ENCODE measurements at places on chromosomes 16 and 17.
A peak's percentile ranks its signal among the peaks of the same experiment; 100 is the strongest.

GRCh38 chr17:33390479-33391176 is 97.5 kb upstream of the ASIC2 start:
- H3K36me3 ChIP-seq: no peaks in the 10 kb centered on the region
- H3K27me3 ChIP-seq: peaks cover 9% of the 10 kb centered on the region
- H3K4me3 ChIP-seq: no peak overlapping the region
- H3K4me1 ChIP-seq: no peaks in the 10 kb centered on the region
- no peak for DNase-seq

DNA sequence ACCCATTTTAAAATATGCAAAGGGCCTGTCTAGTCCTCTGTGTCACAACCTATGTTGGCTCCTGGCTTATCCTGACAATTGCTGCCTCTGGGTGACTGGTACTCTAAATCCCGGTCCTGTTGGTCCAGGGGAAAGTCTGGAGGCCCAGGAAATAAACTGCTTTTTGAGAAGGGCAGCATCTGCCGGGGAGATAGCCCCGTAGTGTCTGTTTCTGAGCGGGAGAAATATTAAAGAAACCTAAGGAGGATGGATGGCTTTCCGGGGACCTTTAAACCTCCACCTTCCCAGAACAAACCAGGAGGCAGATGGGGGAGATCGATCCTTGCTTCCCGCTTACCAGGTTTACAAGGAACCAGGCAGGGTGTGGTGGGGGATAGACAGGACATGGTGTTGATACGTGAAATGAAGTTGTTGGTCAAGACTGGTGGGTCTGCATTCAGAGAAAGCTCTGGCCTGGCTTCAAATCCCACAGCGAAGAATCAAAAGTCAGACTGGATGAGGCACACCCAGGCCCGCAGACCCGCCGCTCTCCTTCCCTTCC is 3.8 kb downstream of the HOXB2 start:
- no peaks in the 10 kb centered on the region for H3K36me3 ChIP-seq
- H3K27ac ChIP-seq: peak overlapping the region; percentile 91
- H3K4me3 ChIP-seq: peak overlapping the region; percentile 99
- peaks cover 52% of the 10 kb centered on the region for H3K4me1 ChIP-seq
- peaks cover 6% of the 10 kb centered on the region for H3K27me3 ChIP-seq

- DNase-seq: no peak
- peaks cover 2% of the 10 kb centered on the region for H3K27me3 ChIP-seq
- H3K4me1 ChIP-seq: no peaks in the 10 kb centered on the region
- H3K4me3 ChIP-seq: no peak overlapping the region
- H3K36me3 ChIP-seq: no peaks in the 10 kb centered on the region
- H3K27ac ChIP-seq: no peak overlapping the region
Observed at GRCh38 chr17:72407336-72407909, 286.6 kb downstream of the SOX9 start.

GRCh38 chr16:57697896-57698537 is 3.4 kb downstream of the DRC7 start:
- no peaks in the 10 kb centered on the region for H3K36me3 ChIP-seq
- peaks cover 2% of the 10 kb centered on the region for H3K4me1 ChIP-seq
- no peak overlapping the region for H3K27ac ChIP-seq
- H3K4me3 ChIP-seq: no peak overlapping the region
- DNase-seq: no peak

- peaks cover 34% of the 10 kb centered on the region for H3K36me3 ChIP-seq
- no peaks in the 10 kb centered on the region for H3K27me3 ChIP-seq
- H3K4me1 ChIP-seq: no peaks in the 10 kb centered on the region
Observed at GRCh38 chr16:27676839-27677238, 126.9 kb downstream of the KATNIP start.

DNA sequence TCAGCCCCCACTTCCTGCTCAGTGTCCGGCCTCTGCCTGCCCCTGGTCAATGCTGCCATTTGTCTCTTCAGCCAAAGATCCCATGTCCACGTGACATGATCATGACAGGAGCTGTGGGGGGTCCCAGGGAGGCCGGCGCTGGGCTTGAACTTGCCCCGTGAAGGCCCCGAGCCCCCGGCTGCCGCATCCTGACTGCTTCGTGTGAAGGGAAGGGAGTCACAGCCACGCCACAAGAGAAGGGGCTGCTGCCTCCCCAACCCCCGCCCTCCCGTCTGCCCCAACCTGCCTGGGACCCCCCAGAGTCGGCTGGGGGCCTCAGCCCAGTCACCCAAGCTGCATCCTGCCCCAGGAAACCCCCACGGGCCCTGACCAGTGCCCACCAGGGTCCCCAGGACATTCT is 14.3 kb upstream of the SSTR5 start:
- no peak overlapping the region for H3K27ac ChIP-seq
- peaks cover 3% of the 10 kb centered on the region for H3K27me3 ChIP-seq
- H3K36me3 ChIP-seq: no peaks in the 10 kb centered on the region
- DNase-seq: no peak
- no peak overlapping the region for H3K4me3 ChIP-seq
- no peaks in the 10 kb centered on the region for H3K4me1 ChIP-seq

GRCh38 chr16:23934610-23935236 is 98.9 kb downstream of the PRKCB start:
- H3K27me3 ChIP-seq: peaks cover 2% of the 10 kb centered on the region
- peak overlapping the region; percentile 7 for H3K4me3 ChIP-seq
- H3K27ac ChIP-seq: no peak overlapping the region
- H3K4me1 ChIP-seq: peaks cover 50% of the 10 kb centered on the region

- DNase-seq: no peak
- no peak overlapping the region for H3K4me3 ChIP-seq
- no peak overlapping the region for H3K27ac ChIP-seq
- H3K27me3 ChIP-seq: peaks cover 15% of the 10 kb centered on the region
- H3K4me1 ChIP-seq: peaks cover 8% of the 10 kb centered on the region
Observed at GRCh38 chr16:66365651-66366050, 840 bp upstream of the CDH5 start.

- no peaks in the 10 kb centered on the region for H3K36me3 ChIP-seq
- no peak overlapping the region for H3K4me3 ChIP-seq
- H3K4me1 ChIP-seq: no peaks in the 10 kb centered on the region
- H3K27ac ChIP-seq: no peak overlapping the region
- DNase-seq: no peak
- peaks cover 5% of the 10 kb centered on the region for H3K27me3 ChIP-seq
Observed at GRCh38 chr16:19842426-19843157, 42.1 kb downstream of the GPRC5B start.

DNA sequence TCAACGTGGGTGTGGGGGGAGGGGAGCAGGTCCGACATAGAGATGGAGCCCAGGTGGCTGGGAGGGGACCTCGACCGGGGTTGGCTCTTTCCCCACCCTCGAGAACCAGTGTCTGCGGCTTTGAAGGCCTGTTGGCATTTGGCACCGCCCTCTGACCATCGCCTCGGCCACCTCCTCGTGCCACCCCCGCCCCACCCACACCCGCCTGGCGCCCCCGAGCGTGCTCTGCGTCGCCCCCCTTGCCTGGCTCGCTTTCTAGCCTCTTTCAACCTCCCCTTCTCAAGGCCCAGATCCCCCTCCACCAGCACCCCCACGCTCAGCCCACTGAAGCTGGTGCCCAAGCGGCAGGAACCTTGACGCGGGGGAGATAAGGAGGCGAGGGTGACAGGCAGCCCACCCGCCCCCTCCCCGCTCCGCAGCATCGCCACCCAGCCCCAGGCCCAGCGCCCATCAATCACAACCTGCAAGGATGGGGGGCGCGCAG is 619 bp downstream of the CACNB1 start:
- peaks cover 10% of the 10 kb centered on the region for H3K36me3 ChIP-seq
- H3K27ac ChIP-seq: peak overlapping the region; percentile 24
- H3K4me1 ChIP-seq: peaks cover 58% of the 10 kb centered on the region
- peak; percentile 28 for DNase-seq
- H3K4me3 ChIP-seq: peak overlapping the region; percentile 83

Measured in immature natural killer cell (primary cell).